ENCODE measurements at places on chromosomes 13 and 19.

DNA sequence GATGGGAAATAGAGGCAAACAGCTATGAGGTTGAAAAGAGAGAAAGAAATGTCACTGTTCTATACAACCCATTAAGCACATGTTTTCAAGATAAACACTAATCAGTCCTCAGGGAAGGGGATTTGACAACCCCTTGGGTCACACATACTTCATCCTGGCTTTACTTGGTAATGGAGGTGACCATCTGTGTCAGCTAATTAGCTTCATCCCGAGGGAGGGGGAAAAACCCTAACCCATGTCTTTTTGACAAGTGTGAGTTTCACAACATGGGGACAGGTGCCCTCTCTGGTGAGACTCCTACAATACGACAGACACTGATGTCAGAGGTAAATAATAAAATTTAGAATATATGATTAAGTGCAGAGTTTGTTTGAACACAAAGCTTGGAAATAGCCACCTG lies 43.1 kb downstream of the ZNF611 start:
- no peak for DNase-seq

DNA sequence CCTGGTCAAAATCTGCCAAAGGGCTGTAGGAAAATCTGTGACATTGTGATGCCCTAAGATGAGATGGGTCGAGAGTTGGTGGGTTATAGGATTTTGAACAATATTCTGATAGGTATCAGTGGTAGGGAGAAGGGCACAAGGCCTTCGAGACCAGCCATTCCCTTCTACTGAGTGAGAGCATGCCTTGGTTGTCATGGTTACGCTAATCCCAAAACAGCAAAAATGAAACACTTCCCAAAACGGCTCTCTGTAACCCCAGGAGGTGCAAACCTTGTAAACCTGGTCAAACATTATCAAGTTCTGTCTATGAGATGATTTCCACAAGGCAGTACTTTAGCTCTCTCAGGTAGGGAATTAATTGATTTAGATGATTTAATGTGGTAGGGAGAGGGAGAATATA lies 158.7 kb upstream of the RNF113B start:
- no peak for DNase-seq

GRCh38 chr19:3572855-3573161 lies at the start of gene HMG20B:
TSS of gene HMG20B (plus strand) at chr19:3572944. CDS start at chr19:3573310, 366 bp downstream.
- no peak for DNase-seq

DNA sequence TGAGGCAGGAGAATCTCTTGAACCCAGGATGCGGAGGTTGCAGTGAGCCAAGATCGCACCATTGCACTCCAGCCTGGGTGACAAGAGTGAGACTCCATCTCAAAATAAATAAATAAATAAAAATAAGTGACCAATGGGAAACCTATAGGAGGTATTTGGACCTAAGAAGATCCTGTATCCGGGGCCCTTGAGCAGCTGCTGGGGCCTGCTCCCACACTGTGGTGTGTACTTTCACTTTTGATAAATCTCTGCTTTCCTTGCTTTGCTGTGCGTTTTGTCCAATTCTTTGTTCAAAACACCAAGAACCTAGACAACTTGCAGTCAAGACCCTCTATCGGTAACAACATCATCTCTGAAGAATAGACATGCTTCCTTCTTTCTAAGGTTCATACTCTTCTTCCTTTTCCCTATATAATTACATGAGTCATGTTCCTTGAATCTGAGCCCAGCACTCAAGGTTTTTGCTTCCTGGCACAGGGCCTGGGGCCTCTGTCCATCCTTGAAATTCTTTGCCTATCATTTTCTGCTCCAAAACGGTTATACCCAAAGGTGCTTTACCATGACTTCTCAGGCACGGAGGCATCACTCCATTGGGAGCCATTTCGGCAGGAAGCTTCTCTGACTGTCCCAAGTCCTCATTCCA lies 14.2 kb upstream of the PNMA8C start:
- peak; percentile 72 for DNase-seq

- no peak for DNase-seq
These were observed 20.7 kb downstream of the LIG1 start for GRCh38 chr19:48149430-48149829.

DNA sequence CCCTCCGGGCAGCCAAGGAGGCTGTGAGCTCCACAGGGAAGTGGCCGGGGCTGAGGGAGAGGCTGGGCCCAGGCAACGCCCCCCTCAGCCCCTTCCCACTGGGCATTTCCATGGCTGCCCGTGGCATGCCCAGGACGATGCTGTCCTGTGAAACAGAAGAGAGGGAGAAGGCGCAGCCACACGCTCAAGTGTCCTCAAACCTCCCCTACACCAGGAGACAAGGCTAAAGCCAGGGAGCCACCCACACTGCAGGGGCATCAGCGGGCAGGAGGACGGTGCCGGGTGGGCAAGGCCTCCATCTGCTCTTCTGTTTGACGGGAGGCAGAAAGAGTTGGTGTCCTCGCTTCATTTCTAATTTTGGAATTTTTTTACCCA lies 14.2 kb upstream of the PROZ start:
- no peak for DNase-seq

GRCh38 chr13:21061029-21061763 lies at the start of gene LATS2:
TSS of gene LATS2 (minus strand) at chr13:21061586. CDS start at chr13:21046026, 15,560 bp downstream.
- peak; percentile 78 for DNase-seq

DNA sequence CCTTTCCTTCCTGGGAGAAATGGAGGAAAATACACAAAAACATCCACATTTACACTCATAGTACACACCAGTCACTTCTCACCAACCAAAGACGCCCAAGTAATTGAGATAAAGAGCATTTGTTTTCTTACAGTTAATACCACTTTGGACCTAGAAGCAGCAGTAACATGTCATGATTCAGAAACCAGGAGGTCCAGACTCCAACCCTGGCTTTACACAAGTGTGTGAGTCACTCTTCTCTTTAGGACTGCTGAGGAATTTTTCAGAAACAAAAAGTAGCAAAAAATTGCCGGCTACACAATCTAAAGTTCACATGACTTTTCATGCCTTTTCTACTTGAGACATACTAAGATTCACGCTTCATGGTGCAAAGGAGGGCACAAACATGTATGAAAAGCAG lies 42.1 kb downstream of the TUBGCP3 start:
- DNase-seq: no peak

DNA sequence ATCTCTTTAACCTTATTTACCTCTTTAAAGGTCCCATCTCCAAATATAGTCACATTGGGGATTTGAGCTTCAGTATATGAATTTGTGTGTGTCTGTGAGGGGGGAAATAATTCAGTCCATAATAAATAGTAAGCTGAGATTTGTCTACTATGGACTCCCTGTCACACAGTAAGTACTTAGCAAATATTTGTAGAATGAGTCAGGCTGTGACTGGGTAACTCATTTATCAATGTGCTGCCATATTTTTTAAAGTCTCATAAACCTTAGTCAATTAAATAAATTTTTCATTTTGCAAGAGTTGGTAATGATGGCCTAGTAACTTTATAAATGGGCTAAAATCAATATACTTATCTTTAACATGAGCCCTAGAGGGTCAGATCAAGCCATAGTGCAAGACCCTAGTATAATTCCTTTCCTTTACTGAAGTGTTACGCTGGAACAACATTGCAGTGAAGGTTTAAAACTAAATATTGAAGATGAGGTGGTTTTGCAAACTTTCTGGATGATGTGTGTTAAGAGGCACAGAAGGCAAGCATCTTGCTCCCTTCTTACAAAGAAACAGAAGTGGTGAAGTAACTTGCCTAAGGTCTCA lies 305.1 kb downstream of the KCNRG start:
- DNase-seq: peak; percentile 87

DNA sequence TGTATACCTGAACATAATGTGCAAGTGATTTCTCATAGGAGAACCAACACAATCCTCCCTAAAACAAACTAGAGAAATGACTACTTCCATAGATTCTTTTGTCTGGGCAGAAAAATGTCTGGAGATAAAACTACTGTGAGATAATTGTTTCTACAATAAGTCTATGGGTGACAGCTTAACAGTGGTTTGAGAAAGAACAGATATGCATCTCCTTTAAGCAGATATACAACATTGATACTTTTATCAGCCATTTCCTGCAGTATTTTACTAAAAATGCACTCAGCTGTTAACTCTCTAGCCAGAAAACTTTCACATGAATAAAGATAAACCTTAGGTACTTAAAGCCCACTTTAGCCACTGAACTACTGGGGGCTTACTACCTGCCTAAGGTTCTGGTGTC lies 1132.4 kb downstream of the EFNB2 start:
- DNase-seq: peak; percentile 12

GRCh38 chr13:70908795-70909194 lies 800.5 kb upstream of the KLHL1 start:
- DNase-seq: no peak

GRCh38 chr13:56378566-56378965 lies 762.2 kb upstream of the PRR20A start:
- no peak for DNase-seq

DNA sequence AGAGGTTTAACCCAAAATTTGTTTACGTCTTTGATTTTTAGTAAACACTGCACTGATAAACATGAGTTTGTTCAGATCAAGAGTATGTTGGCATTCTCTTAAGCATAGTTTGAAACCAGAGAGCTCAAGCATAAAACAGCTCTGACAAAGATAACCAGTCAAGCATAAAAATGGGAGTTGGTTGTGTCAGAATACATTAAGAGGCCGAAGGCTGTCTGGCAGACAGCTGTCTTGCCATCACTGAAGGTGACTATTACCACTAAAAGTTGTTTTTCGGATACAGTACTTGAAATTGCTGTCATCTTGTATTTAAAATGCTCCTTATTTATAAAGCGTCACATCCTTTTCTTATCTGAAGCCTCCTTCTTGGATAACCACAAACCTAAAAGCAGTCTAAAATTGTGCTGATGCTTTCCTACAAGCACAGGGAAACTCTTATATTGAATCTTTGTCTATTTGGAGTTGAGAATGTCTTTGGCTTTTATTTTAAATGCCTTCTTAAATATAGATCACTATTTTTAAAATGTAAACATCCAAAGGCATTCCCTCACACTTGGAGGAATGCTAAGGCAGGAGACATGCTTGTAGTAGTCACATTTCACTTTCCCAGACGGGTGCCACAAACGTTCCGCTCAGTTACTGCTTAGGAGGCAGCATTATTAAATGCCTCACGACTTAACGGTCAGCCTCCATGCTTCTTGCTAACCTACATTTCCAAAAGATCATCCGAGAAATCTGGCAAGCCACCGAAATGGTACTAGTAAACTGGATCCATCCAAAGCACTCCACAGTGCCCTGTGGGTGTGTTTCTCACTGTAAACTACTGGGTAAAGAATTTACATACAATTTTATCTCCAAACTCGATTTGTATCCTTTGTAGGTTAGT lies 1.5 kb downstream of the SMAD9 start:
- DNase-seq: no peak

- DNase-seq: no peak
These were observed 26.6 kb downstream of the DNAJC3 start for GRCh38 chr13:95703576-95703975.

GRCh38 chr19:51450730-51451307 lies 7.4 kb downstream of the SIGLEC8 start:
- no peak for DNase-seq

DNA sequence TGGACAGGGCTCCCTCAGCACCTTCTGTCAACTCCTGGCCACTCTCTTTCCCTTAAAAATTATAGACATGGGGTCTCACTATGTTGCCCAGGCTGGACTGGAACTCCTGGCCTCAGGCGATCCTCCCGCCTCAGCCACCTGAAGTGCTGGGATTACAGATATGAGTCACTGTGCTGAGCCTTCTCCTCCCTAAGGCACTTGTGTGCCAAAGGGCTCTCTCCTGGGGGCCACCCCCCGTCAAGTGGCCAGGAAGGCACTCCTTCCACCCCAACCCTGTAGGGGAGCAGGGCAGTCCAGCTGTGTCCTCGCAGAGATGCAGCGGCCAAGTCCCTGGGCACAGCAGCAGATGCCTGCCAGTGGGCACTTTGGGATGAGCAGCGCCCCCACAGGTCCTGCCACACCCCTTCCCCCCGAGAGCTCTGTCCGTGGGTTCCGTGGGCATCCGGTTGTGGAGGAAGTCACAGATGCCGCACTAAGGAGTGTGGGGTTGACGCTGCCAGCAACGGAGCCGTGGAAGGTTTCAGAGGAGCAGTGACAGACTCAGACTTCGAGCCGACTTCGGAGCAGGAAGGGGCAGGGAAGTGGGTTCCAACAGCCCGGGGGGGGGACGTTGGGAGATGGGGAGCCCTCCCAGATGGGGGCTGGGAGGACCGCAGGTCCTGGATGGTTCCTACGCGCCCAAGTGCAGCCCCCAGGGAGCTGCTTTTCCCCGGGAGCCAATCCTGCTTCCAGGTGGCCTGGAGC lies 3.3 kb upstream of the UQCR11 start:
- DNase-seq: peak; percentile 71

DNA sequence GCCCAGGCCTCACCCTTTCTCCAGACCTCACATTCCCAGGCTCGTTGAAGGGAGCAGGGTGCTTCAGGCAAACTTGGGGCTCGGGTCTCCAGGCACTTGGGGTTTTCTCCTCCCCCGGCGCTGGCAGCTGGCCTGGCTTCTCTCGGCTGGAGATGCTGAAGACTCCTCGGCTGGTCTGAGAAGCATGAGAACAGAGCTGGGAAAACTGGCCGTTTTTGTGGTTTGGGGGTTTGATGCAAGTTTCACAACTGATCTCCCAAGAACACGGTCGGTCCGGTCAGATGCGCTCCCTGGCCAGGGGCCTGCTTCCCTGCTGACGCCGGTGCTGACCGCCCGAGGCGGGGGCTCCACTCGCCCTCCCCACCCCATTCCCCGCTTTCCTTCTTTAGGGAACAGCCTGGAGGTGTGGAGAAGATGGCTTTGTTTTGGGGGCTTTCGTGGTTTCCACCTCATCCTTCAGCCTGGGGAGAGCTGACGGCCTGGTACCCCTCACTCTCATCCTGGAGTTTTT lies 35.3 kb downstream of the CEBPA start:
- no peak for DNase-seq

DNA sequence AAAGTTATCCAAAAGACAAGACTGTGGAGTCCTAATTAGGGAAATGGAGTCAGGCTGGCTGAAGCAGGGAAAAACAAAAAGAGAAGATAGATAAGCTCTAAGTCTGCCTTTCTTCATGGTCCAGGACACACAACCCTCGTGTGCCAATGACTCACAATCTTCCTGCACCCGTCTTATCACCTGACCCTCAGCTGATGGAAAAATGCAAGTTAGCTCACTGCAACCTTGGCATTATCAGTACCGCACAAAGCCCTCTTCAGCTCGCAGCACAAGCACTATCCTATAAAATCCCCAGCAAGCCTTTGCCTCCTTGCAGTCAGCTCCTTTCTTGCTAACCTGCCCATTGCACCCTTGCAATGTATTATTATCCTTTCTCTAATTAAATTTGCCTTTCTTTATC lies 4.3 kb downstream of the OR7A5 start:
- no peak for DNase-seq

Data from PC-9 (cell line).